ENCODE measurements at places on chromosomes 6 and 20. TPM values are rescaled to one million over a fixed set of nuclear protein-coding genes. Genes with fewer than 3 reads are reported as not detected.

RHAG gene
- 0.62 TPM for total RNA-seq

TMEM74B gene
- 4.1 TPM for total RNA-seq

COL9A1 gene
- total RNA-seq = not detected

NEDD9 gene
- total RNA-seq = 31.1 TPM

BTNL2 gene
- total RNA-seq = not detected

BCKDHB gene
- total RNA-seq = 24.3 TPM

DNA sequence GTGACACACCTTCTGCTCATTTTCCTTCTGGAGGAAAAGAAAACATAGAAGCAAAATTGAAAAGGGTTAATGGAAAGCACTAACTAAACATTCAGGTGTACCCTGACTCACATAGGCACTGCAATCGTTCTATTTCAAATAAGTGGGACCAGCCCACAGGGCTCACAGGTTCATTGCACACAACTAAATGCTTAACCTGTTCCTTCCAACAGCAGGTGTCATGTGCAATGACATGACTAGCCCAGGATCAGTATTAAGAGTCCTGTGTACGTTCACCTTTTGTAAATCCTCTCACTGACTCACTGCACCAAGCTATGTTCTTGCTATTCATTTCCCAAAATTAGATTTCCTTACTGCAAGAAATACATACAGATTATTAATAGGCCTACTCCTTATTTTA lies 151.3 kb downstream of the GMPR start:
- no peak for DNase-seq

DNA sequence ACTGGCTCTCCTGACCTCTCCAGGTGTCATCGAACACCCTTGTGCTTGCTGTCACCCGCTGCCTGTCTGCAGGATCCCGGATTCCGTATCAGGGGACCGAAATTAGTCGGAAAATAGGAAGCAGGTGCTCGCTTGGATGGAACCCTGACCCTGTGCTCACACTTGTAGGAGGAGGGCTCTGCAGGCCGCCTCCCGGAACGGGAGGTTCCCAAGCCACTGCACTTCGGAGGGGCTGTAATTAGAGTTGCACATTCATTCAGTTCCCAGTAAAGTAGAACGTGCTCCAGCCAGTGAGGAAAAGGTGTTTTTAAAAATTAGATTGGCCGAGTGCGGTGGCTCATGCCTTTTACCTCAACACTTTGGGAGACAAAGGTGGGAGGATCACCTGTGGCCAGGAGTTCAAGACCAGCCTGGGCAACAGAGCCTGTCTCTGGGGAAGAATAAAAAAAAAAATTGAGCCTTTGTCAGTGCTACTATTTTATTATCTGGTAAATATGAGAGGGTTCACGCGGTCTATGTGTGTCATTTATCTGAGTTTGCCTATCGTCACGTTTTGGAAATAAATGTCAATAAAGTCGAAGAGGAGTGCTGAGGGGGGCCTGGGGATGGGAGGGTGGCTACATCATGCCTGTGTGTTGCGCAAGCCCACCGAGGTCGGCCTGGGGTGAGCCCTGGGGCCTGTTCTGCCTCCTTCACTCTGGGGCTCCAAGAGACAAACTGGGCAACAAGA lies 1.5 kb upstream of the GMEB2 start:
- DNase-seq = peak; percentile 74

GRCh38 chr6:163571730-163572129 lies 157.2 kb downstream of the QKI start:
- no peak for DNase-seq

- DNase-seq = no peak
Observed at GRCh38 chr6:12436683-12437082, 146.5 kb downstream of the EDN1 start.

- DNase-seq = no peak
Observed at GRCh38 chr6:2531426-2532215, 219.1 kb downstream of the MYLK4 start.

DNA sequence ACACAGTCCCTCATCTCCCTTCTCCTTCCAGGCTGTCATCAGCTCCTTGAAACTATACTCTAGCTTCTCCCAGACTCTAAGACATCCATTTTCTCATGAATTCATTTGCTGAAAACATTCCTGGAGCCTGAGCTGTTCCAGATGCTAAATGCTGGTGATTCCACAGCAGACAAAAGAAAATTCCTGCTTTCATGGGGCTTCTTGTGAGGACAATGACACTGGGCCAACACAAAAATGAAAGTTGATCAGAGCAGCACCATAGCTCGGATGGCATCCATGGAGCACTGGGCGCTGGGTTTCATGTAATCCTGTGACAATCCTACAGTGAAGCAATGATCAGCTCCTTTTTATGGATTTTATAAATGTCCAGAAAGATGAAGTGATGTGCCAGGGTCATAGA lies 47.4 kb upstream of the STX16 start:
- no peak for DNase-seq

DNA sequence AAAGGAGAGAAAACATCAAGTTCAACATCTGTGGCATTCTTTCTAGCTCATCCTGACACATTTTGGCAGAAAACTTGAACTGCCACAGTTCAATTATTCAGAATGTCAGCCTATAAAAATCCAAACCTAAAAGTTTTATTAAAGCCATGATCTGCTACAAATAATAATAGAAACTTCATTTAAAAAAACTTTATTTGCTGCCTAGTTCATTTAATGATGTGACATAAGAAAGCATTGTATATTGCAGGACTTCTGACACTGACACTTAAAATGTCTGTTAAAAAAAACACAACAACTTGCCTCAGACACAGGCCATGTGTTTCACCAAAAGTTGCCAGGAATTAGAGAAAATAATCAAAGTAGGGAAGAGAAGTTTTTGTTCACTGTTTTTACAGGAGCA lies 88.3 kb upstream of the HTR1E start:
- DNase-seq = no peak

GRCh38 chr20:46582648-46583047 lies 32.2 kb upstream of the OCSTAMP start:
- no peak for DNase-seq

DNA sequence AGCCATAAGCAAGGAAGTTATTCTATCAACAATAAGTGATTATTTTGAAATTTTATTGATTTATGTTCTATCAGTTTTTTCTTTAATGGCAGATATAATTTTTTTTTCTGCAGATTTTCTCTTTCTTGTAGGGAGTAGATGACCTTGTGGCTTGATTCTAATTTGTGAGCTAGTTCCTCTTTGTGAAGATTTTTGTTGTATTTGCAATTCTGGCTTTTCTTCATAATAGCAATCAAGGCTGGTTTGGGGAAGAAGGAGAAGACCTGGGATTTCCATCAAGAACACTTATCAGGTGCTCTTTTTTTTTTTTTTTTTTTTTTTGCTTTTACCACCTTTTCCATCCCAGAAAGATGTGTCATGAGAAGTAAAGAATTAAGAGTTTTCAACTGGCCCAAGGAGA lies 324.2 kb upstream of the MAN1A1 start:
- no peak for DNase-seq

- peak; percentile 94 for DNase-seq
Observed at GRCh38 chr6:128882991-128883611, at the start of gene LAMA2. Gene LAMA2, plus strand, starts transcription at chr6:128883138. Its CDS starts 108 bp downstream, at chr6:128883246.

DNA sequence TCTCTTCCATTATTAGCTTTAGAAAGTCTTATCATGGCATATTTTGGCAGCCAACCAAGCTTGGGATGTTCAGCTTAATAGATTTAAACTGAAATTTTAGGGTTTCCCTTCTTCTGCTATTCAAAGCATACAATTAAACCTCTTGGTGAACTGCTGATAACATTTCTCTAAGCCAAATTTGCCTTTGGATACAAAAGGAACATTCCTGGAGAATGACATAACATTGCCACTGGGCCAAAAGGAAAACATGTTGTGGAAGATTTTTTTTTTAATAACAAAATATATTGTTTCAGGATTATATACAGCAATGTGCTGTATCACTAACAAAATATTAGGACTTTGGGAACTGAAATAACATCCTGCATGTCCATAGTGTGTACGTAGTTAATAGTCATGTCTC lies 215.1 kb upstream of the TBX18 start:
- DNase-seq = no peak

- no peak for DNase-seq
Observed at GRCh38 chr6:52834481-52834880, 6.1 kb downstream of the GSTA5 start.

- no peak for DNase-seq
Observed at GRCh38 chr6:87660226-87660911, 41.7 kb downstream of the AKIRIN2 start.

DNA sequence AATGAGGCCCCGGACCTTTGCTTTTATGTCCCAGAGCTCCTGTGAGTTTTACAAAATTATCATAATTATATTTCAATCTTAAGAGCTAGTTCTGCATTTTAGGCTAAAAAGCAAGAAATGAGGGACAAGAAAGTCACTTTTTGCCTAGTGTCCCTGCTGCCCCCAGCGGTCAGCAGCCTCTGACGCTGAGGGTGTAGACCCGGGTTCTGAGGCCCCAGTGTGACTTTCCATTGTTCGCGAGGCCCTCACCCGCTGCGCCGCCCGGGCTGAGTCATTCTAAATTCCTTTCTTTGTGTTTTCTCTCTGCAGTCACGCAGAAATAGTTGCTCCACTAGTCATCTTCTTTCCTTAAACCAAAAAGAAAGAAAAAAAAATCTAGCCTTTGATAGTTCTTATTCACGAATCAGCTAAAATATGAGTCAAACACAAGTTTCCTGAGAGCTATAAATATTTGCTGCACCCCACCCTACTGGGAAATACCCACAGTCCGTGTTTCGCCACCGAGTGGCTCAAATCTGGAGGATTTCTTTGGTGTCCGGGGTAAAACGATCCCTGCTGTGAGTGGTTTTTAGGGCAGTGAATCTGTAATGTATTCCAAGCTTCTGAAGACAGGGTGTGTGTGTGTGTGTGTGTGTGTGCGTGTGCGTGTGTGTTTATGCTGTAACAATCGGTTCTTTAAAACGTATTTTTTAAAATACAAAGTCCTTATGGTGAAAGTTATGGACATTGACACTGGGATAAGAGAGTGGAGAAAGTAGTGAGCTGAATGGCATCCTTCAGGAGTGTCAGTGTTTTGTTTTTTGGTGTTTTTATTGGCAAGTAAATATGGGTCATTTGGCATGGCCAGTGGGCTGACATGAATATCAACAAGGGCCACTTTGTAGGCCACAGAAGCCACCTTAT lies 59.7 kb upstream of the EEF1A1 start:
- DNase-seq = peak; percentile 82

DNA sequence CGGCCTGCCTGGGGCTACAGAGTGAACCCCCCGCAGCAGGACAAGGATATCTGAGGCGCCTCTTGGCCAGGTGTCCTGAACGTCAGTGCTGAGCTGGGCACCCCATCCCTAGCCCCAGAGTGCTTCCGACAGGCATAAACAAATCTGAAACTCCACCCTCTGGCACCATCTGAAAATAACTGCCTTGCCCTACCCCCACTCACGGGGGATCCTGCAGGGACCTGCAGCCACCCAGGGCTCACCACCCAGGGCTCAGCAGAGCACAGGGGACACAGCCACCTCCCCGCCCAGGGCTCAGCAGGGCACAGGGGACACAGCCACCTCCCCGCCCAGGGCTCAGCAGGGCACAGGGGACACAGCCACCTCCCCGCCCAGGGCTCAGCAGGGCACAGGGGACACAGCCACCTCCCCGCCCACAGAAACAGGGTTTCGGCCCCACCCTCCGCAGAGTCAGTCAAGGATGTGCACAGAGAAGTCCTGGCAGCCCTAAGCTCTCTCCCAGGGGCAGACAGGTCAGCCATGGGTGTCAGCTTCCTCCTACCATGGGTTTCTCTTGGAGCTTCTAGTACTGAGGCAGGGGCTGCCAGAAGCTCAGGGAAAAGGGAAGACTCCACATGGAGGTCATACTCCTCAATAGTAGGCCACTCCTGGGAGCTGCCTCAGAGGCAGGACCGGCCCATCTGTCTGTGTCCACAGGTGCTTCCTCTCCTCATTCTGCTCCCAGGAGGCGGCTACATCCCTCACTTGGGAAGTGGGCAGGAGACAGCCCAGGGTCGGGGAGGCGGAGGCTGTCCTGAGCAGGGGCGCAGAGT lies 4.6 kb downstream of the UCKL1 start:
- peak; percentile 74 for DNase-seq

DNA sequence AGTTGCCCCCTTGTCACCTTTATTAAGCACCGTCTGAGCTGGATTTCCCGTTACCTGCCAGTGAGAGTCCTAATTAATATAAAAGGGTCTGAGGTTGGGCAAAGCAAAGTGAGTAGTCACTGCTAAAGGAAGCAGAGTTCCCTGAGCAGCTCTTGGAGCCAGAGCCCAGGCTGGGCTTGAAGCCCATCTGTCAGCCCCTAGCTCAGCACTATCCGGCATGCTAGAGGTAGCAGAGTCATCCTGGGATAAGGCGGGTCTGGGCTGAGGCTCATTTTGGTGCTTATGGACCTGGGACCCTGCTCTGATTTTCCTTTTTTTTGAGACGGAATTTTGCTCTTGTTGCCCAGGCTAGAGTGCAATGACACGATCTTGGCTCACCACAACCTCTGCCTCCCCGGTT lies 46.2 kb downstream of the ADNP start:
- no peak for DNase-seq

GRCh38 chr6:144519426-144519825 lies 234.3 kb downstream of the UTRN start:
- DNase-seq = no peak

- no peak for DNase-seq
Observed at GRCh38 chr6:38498805-38499445, 140.8 kb downstream of the BTBD9 start.

- no peak for DNase-seq
Observed at GRCh38 chr6:25025248-25025918, 89.6 kb upstream of the RIPOR2 start.

GRCh38 chr20:47127546-47127945 lies 229.0 kb downstream of the ZMYND8 start:
- DNase-seq = no peak

GRCh38 chr20:53839423-53840176 lies 230.8 kb downstream of the BCAS1 start:
- DNase-seq = peak; percentile 33

DNA sequence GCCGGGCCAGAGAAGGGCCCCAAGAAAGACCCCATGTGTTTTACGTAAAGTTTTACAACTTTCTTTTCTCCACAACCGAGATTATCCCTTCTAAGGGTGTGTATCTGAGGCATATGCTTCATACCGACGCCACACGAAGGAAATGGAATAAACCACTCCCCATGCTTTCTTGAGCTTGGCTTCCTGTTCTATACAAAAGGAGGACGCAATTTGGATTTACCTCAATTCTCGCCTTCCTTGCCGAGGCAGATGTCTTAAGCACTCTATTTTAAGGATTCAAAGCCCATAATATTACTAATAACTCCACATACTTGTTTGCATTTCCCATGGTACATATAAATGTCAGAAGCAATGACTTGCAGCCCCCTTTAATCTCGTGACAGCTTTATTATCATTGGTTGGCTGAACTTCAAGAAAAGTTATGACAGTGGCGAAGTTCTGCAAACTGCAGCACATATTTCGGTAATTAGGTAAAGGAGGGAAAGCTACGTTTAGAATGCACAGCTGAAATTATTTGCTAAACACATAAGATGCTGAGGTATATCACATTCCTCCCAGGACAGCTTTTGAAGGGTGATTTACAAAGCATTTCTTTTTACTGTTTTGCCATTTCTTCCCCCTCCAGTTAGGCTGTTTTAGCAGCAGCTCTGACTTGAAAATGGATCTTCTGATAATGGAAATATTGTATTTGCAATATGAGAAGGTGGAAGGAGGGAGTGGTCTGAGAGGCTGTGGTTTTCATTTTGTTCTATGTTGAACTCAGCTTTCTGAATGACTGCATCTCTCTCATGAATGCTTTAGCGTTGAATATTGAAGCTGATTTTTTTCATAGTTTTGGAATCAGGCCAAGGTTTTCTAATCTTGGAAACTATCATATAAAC lies 330.5 kb downstream of the EPHA7 start:
- DNase-seq = no peak
